ENCODE measurements at places on chromosomes 2 and 18. TPM values are rescaled to one million over a fixed set of nuclear protein-coding genes. Genes with fewer than 3 reads are reported as not detected.

The ANKRD39 gene
- total RNA-seq, result 19.3 TPM

The PRSS56 gene
- total RNA-seq, result not detected

The RNPEPL1 gene
- total RNA-seq, result 25.6 TPM

The IL1F10 gene
- total RNA-seq, result not detected

The UGT1A3 gene
- 0.64 TPM for total RNA-seq

The SPATS2L gene
- total RNA-seq, result 196 TPM

The SFT2D3 gene
- 12.2 TPM for total RNA-seq

The TEX44 gene
- total RNA-seq, result not detected

The SERPINB3 gene
- not detected for total RNA-seq

The TM4SF20 gene
- 0.28 TPM for total RNA-seq

DNA sequence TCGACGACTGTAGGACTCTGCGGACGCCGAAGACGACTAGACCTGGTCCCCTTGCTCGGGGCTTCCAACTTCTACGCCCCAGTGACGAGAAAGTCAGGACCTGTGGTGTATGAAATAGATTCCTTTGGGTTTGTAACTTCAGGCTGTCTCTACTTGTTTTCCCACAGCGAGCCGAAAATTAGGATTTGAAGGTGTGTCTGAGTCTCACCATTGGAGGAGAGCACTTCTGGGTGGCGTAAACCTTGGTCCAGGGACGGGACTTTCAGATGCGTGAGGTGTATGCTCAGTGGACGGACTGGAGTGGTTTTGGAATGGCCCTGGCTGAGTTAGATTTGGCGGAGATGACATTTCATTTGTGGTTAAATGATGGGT, 1.3 kb downstream of the BIRC6 start:
- H3K27me3 ChIP-seq, result no peaks in the 10 kb centered on the region
- peaks cover 16% of the 10 kb centered on the region for H3K4me1 ChIP-seq
- DNase-seq, result no peak
- peak overlapping the region; percentile 100 for H3K4me3 ChIP-seq
- H3K27ac ChIP-seq, result peak overlapping the region; percentile 78

GRCh38 chr2:108934583-108935245, 54.3 kb downstream of the EDAR start:
- no peak overlapping the region for H3K27ac ChIP-seq
- no peak overlapping the region for H3K4me3 ChIP-seq
- H3K4me1 ChIP-seq, result no peaks in the 10 kb centered on the region
- H3K27me3 ChIP-seq, result no peaks in the 10 kb centered on the region
- no peak for DNase-seq

- H3K27ac ChIP-seq, result no peak overlapping the region
- no peaks in the 10 kb centered on the region for H3K4me1 ChIP-seq
Measured at GRCh38 chr2:173198327-173198726, 122.7 kb downstream of the MAP3K20 start.

DNA sequence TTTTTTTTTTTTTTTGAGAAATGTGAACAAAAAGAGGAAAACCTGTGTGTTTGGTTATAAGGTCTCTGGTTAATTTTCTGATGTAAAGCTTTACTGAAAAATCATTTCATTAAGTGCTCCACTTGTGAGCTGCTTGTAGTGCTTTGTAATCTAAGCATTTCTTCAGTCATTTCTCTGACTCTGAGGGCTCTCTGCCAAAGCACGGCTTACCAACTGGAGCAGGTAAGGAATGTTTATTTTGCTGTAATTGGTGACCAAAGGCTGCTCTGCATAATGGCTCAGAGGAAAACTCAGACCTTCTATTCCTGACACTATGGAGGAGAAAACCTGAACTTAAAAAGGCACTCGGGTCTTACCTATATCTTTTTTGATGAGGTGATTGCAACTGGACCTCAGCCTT, 848.8 kb downstream of the MBD2 start:
- no peak overlapping the region for H3K27ac ChIP-seq
- no peaks in the 10 kb centered on the region for H3K27me3 ChIP-seq
- DNase-seq, result no peak
- H3K36me3 ChIP-seq, result no peaks in the 10 kb centered on the region
- H3K4me1 ChIP-seq, result no peaks in the 10 kb centered on the region

DNA sequence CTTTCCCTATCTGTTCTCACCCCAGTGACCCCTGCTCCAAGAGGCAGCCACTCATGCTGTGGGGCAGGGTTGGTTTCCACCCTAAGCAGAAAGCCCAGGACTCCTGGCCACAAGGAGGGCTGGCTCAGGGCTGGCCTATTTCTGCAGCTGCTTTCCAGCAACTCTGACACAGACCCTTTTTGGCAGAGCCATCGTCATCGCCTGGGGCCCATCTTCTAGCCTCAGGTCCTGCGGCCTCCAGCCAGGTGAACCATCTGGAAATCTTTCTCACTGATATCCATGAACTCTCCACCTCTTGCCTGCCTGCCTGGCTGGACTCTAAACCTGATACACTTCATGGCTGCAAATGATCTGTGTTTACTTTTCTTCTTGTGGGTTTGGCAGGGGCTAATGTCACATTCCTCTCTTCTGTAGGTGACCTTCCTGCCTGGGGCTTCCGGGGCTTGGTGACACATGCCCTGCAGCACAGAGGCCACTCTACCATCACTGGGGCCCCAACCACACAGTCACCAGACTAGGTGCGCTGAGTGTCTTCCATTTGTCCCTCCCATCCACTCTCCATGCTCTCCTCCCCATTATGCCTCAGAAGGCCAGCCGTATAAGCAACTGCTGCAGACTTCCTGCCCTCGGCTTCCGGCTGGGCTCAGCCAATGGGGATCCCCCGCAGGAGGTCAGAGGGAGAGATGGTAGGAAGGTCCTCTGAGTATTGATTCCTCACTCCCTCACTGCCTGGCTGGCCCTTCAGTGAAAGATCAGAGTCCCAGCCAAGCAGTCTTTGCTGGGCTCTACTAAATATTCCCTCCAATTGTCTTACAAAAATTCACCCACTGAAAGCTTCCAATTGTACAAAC, 9.7 kb upstream of the COPS8 start:
- H3K27me3 ChIP-seq, result no peaks in the 10 kb centered on the region
- peak; percentile 63 for DNase-seq
- no peaks in the 10 kb centered on the region for H3K36me3 ChIP-seq
- no peak overlapping the region for H3K4me3 ChIP-seq
- H3K4me1 ChIP-seq, result peaks cover 11% of the 10 kb centered on the region
- H3K27ac ChIP-seq, result no peak overlapping the region

- no peaks in the 10 kb centered on the region for H3K27me3 ChIP-seq
- H3K27ac ChIP-seq, result no peak overlapping the region
- DNase-seq, result no peak
- no peaks in the 10 kb centered on the region for H3K36me3 ChIP-seq
Measured at GRCh38 chr2:58768715-58769080, 527.6 kb upstream of the FANCL start.

DNA sequence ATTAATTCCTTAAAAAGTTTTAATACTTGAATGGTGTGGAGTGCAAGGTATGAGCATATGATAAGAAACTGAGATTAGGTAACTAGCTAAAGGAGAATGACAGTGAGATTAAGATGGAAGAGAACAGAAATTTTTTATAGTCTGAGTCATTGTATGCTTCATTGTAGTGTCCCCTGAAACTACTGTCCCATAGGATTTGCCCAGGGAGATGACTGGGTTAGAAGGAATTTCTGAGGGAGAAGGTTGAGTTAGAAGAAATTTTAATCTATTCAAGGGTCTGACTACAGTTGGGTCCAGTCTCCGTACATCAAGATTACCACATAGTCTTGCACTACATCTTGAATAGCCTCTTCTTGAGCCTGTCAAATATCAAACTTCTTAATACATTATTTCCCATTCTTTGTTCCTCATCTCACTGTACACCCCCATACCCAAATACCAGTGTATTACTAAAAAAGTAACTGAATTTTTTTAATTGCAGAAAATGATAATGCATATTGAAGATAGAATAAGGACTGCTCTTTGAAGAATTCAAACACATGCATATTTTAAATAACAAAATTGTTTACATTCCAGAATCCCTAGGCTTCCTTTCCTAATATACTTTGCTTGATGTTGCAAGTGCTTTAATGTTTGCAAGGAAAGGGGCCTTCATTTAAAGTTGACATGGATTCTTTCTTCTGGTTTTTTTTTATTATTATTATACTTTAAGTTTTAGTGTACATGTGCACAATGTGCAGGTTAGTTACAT, 314.3 kb upstream of the COL3A1 start:
- H3K4me3 ChIP-seq, result no peak overlapping the region
- no peak for DNase-seq
- no peak overlapping the region for H3K27ac ChIP-seq
- H3K4me1 ChIP-seq, result peaks cover 5% of the 10 kb centered on the region
- no peaks in the 10 kb centered on the region for H3K36me3 ChIP-seq

DNA sequence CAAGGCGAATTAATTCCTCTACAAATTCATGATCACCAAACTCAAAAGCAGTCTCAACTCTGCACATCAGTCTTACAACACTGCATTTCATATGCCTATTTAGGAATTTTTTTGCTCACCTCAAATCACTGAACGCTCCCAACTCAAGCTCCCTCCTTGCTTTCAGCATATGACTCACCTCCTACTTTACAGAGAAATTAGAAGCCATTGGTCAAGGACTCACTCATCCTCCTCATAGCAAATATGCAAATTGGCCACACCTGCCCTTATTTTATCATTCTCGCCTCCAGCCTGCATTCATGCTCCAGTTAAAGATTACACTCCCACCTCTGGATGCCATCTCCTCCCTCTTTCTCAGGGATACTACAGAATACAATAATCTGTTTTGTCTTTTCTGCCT, 148.8 kb downstream of the MBD2 start:
- H3K4me3 ChIP-seq, result no peak overlapping the region
- no peak overlapping the region for H3K27ac ChIP-seq
- no peaks in the 10 kb centered on the region for H3K36me3 ChIP-seq
- DNase-seq, result no peak

- peak overlapping the region; percentile 57 for H3K27ac ChIP-seq
- no peaks in the 10 kb centered on the region for H3K36me3 ChIP-seq
- H3K4me3 ChIP-seq, result no peak overlapping the region
- peak; percentile 70 for DNase-seq
- no peaks in the 10 kb centered on the region for H3K27me3 ChIP-seq
Measured at GRCh38 chr2:21317131-21317530, 193.4 kb downstream of the TDRD15 start.

DNA sequence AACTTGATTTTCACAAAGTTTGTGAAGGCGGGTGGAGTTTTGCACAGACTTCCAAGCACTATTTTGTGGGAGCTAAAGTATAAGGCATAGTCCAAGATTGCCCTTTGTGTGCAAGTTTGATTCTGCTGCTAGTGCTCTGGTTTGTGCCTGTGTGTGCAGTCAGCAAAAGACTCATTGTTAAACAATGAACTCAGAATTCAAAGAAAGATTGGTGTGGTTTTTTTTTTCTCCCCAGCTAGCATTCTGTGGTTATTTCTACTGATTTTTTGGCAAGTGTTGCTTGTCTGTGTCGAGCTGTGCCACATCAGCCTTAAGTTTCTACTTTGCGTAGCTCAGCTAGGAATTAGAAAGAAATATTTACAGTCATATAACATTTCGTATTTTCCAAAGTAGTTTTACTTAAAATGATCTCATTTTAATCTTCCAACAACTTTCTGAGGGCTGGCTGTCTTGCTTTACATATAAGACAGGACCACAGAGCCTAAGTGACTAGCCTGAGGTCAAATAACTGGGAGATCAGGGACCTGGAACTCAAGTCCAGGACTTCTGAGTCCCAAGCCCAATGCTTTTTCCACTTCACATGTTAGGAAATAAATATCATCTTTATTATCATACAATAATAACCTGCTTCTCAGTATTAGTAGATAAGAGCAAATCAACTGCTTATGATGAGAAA, 69.8 kb downstream of the BABAM2 start:
- no peaks in the 10 kb centered on the region for H3K27me3 ChIP-seq
- H3K27ac ChIP-seq, result no peak overlapping the region
- H3K4me1 ChIP-seq, result peaks cover 2% of the 10 kb centered on the region
- no peak overlapping the region for H3K4me3 ChIP-seq
- H3K36me3 ChIP-seq, result no peaks in the 10 kb centered on the region

DNA sequence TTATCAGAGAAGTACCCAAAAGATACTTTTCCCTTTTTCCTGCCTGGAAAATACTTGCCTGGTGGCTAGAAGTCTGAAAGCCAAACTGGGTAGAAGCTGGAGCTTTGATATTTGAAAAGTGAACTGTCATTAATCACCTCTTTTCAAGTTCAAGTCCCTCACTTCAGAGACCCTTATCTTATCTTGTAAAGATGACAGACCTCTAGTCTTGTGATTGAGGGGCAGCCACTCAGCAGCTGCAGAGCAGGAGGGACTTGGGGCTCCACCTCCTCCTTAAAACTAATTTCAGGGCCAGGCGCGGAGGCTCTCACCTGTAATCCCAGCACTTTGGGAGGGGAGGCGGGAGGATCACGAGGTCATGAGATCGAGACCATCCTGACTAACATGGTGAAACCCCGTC, 64.2 kb upstream of the CDCA7 start:
- H3K27me3 ChIP-seq, result no peaks in the 10 kb centered on the region
- DNase-seq, result no peak
- no peaks in the 10 kb centered on the region for H3K36me3 ChIP-seq
- H3K27ac ChIP-seq, result no peak overlapping the region

- no peaks in the 10 kb centered on the region for H3K4me1 ChIP-seq
- no peak overlapping the region for H3K4me3 ChIP-seq
- no peak overlapping the region for H3K27ac ChIP-seq
- no peaks in the 10 kb centered on the region for H3K36me3 ChIP-seq
Measured at GRCh38 chr18:75658330-75658729, 230.8 kb upstream of the SMIM21 start.

- H3K27me3 ChIP-seq, result no peaks in the 10 kb centered on the region
- H3K4me3 ChIP-seq, result no peak overlapping the region
- peak overlapping the region; percentile 68 for H3K27ac ChIP-seq
Measured at GRCh38 chr18:51235009-51235789, 37.7 kb upstream of the MEX3C start.

GRCh38 chr2:18299423-18300212, 260.8 kb downstream of the RDH14 start:
- peak; percentile 85 for DNase-seq
- peaks cover 38% of the 10 kb centered on the region for H3K4me1 ChIP-seq
- no peaks in the 10 kb centered on the region for H3K27me3 ChIP-seq
- peak overlapping the region; percentile 94 for H3K27ac ChIP-seq

DNA sequence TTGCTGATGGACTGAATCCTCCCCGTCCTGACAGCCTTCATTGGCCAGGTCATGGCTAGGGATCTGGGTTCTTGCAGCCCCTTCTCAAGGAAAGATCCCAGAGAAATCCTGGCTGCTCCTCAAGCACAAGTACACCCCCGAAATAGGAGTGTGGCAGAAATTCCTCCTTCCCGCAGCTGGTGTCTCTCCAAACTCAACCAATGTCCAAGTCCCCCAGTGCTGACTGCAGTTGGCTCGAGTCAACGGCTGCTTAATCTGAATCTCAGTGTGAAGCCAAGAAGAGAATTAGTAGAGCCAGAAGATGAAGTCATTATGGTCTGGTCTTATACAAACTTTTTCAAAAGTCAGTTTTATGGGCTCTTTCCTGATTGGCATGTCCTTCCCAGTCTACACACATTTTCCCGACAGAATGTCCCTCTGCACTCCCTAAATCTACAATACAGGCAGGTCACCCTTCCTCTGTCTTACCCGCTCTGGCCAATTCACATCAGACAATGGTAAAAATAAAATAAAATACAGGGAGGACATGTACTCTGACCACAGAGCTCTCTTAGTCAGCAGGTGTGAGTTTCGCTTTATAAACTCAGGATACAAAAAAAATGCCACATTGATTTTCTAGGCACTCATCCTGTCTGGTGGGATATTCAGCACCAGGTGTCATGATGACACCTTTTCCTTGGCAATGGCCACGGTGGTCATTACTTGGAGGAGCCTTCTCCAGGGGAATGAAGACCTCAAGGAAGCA, 76.9 kb upstream of the PAPOLG start:
- H3K36me3 ChIP-seq, result no peaks in the 10 kb centered on the region
- no peaks in the 10 kb centered on the region for H3K27me3 ChIP-seq
- H3K4me3 ChIP-seq, result no peak overlapping the region
- no peak for DNase-seq
- H3K4me1 ChIP-seq, result no peaks in the 10 kb centered on the region

- no peak for DNase-seq
- no peaks in the 10 kb centered on the region for H3K4me1 ChIP-seq
- no peak overlapping the region for H3K27ac ChIP-seq
- H3K27me3 ChIP-seq, result no peaks in the 10 kb centered on the region
- no peak overlapping the region for H3K4me3 ChIP-seq
Measured at GRCh38 chr18:63961435-63961980, 8.4 kb upstream of the SERPINB8 start.

Data from Caco-2 (cell line).